ENCODE measurements at places on chromosomes 5 and 9. TPM values are rescaled to one million over a fixed set of nuclear protein-coding genes. Genes with fewer than 3 reads are reported as not detected.

- no peak for DNase-seq
Observed at GRCh38 chr9:28001096-28001495, 427.8 kb upstream of the C9orf72 start.

GRCh38 chr9:75235632-75236031, 147.3 kb downstream of the OSTF1 start:
- DNase-seq, result no peak

- no peak for DNase-seq
Observed at GRCh38 chr5:175092691-175093090, 351.3 kb downstream of the DRD1 start.

The GADD45G gene
- total RNA-seq, result 7.0 TPM

The OSMR gene
- total RNA-seq, result 2.6 TPM

DNA sequence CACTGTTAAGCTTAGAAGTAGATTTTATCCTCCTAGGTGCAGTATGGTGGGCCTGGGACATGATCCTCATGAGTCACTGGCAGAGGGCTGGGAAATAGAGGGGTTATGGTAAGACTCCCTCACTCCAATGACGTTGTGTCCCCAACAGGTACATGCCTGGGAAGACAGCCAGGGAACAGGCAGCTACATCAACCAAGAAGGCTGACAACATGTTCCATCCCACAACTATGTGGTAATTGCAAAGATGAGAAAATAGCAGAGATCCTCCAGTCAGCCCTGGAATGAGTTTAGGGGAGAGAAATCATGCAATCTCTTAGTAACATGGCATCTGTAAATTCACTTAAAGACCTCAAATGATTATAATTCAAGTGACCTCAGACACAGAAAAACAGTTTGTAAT, 114.4 kb upstream of the LIFR start:
- no peak for DNase-seq

- no peak for DNase-seq
Observed at GRCh38 chr5:38686658-38687057, 130.2 kb upstream of the LIFR start.

- no peak for DNase-seq
Observed at GRCh38 chr5:2297991-2298390, 415.3 kb upstream of the IRX4 start.

DNA sequence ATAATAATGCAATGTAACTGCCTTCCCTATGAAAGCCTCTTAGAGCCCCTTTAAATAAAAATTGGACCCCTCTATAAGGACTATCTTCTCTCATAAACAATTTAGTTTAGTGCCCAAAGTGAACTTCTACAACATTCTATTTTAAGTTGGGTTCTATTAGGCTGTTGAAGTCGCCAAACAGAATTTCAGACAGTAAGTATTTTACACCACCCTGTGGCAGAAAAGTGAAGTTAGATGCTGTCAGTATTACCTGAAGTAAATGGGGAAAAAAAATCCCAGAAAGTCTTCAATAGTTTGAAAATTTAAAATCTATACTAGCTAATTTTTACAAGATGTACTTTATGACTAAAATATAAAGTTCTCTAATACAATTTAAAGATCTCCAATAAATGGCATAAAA, 29.5 kb downstream of the CAAP1 start:
- no peak for DNase-seq

- DNase-seq, result no peak
Observed at GRCh38 chr9:15154677-15155076, 152.3 kb downstream of the TTC39B start.

The TRIP13 gene
- 34.5 TPM for total RNA-seq

The PPP3R2 gene
- not detected for total RNA-seq

- no peak for DNase-seq
Observed at GRCh38 chr9:84296146-84296843, 44.3 kb downstream of the SLC28A3 start.

The TOMM5 gene
- total RNA-seq, result 174 TPM

The F12 gene
- total RNA-seq, result 6.5 TPM

- no peak for DNase-seq
Observed at GRCh38 chr5:634191-634590, 22.1 kb downstream of the CEP72 start.

The AQP3 gene
- total RNA-seq, result 2.6 TPM

GRCh38 chr5:22889720-22890119, 36.6 kb upstream of the CDH12 start:
- DNase-seq, result no peak

DNA sequence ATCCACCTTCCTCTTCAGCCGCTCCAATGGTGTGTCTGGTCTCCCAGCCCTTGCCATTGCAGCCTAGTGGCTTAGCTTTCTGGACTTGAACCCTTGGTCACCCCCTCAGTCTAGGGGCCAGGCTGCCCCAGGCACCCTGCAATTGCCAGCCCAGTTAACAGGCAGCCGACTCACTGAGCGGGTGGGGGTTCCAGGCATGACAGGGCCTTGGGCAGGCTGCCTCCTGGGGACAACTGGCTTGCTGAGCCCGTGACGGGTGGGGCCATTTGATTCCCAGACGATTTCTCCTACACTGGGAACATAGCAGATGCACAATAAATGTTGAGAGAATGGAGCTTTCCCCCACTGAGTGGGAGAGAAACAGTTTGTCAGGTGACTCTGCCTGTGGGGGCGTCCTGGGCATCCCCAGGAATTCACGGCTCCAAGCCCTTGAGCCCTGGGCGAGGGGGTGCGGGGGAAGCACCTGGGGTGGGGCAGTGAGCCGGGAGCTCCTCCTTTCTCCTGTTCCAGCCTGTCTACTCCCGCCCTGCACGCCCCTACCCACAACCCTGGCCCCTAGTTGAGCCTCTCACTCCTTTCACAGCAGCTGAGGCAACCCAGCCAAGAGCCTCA, 12.6 kb upstream of the AQP7 start:
- DNase-seq, result no peak

The B4GALT7 gene
- total RNA-seq, result 17.3 TPM
